ENCODE measurements at places on chromosomes 11 and 22. TPM values are rescaled to one million over a fixed set of nuclear protein-coding genes. Genes with fewer than 3 reads are reported as not detected.

DNA sequence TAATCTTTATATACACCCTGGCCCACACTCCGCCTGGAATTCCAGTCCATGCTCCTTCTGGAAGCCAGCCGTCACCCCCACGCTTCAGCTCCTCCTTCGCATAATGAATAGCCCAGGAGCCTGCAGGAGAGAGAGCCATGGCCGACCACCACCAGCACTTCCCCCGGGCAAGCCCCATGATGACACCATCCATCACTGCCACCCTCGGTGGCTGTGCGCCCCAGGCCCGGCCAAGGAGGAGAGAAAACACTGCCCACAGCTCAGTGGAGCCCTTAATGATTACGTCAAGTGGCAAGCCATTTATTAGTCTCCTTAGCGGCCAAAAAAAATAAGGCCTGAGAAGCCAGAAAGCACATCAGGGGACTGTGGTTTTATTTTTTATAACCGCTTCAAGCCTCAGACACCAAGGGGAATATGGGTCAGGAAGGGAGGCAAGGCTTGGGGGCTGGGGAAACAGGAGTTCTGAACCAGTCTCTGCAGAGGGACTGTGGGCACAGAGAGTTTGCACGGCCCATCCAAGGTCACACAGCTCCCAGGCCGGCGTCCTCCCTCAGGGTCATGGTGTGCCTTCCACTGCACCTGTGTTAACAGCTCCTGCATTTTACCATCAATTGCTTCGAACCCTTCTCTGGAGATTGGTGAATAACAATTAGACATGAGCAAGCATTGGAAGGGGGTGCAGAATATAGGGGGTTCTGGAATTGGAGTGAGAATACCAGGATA, 134.3 kb downstream of the MN1 start:
- no peak for DNase-seq

- no peak for DNase-seq
These were observed 11.2 kb downstream of the FOLR1 start for GRCh38 chr11:72203163-72203562.

- DNase-seq: no peak
These were observed 260.2 kb upstream of the NARS2 start for GRCh38 chr11:78834886-78835285.

GRCh38 chr22:38753948-38754750, 1.6 kb downstream of the SUN2 start:
- DNase-seq: peak; percentile 28

DNA sequence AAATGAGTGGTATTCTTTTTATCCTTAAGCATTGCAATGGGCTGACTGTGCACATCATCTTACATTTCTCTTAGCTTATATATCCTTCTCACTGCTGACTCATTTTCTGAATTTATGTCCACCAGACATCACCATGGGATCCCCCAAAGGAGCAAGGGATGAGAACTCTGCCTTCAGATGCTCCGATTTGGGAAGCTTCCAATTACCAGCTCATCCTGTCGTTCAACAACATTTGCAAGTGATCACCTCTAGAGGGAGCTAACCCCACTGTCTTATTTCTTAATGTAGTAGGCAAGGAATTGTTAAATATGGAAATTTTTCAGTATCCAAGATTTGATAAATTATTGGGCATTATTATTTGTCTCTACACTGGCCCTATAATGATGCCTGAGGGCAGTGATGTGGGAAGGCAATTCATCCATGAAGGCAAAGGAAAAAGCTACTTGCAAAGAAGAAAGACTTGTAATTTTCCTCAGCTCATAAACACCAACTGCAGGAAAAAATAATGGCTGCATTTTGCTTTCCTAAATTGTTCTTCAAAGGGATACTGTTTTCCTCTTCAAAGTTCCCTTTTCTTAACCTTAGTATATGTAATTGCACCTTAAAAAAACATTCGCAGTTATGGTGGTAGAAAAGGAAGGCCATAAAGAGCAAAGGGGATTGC, 102.4 kb upstream of the FSHB start:
- peak; percentile 30 for DNase-seq

DNA sequence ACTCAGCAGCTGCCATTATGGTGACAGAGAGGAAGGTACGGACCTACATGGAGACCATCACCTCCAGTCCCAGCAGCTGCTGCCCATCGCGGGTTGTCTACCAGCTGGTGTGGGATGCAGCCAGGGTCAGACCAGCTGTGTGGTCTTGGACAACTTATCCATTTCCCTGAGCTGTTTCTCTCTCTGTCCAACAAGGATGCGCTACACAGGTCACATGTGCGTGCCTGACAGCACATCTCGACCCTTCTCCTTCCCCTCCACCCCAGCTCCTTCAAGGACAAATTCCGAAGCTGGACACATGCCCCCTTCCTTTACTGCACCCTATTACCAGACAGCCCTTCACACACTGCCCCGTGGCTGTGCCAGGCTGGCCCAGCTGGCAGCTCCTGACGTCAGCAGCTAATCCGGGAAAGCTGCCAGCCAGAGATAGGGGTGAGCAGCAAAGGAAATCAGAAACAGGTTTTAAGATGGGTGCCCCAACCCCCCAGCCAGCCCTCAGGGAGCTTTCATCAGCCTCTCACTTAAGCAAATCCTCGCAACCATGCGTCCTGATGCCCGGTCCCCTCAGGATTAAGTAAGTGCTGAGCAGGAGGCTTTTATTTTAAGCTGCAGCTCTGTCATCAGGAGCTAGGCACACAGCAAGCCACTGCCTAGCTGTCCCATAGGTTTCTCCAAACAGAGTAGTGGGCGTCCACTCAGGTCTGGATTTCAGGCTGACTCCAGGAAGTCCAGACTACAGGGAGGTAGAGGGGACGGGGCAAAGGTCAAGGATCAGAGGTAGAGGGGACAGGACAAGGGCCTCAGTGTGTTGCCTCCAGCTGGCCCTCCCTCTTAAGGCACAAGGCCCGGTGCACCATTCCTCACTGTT, 20.3 kb downstream of the TEF start:
- DNase-seq: peak; percentile 52

- no peak for DNase-seq
These were observed 71.5 kb downstream of the SYN3 start for GRCh38 chr22:32986766-32987040.

DNA sequence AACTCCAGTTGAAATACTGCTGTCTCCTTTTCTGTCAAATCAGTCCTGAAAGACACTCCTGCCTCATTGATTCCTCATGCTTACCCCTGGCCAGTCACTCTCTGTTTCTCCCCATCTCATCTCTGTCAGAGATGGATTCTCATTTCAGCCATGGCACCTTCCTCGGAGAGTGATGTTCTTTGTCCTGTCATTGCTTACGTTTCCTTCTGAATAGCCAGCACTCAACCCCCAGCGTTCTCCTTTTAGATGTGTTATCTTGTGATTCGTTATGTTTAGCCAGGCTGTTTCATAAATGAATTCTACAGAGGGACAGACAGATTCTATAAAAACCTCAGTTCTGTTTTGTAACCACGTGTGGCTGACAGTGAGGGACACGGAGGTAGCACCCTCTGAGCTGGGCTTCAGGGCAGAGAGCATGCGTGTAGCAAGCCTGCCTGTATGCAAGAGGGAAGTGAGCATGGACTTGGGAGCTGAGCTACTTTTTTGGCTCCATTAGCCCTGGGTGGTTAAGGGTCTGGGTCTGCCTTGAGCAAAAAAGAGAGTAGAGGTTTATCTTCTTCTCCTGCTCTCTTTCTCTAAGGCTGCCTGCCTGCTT, 354.6 kb downstream of the DDX10 start:
- no peak for DNase-seq

DNA sequence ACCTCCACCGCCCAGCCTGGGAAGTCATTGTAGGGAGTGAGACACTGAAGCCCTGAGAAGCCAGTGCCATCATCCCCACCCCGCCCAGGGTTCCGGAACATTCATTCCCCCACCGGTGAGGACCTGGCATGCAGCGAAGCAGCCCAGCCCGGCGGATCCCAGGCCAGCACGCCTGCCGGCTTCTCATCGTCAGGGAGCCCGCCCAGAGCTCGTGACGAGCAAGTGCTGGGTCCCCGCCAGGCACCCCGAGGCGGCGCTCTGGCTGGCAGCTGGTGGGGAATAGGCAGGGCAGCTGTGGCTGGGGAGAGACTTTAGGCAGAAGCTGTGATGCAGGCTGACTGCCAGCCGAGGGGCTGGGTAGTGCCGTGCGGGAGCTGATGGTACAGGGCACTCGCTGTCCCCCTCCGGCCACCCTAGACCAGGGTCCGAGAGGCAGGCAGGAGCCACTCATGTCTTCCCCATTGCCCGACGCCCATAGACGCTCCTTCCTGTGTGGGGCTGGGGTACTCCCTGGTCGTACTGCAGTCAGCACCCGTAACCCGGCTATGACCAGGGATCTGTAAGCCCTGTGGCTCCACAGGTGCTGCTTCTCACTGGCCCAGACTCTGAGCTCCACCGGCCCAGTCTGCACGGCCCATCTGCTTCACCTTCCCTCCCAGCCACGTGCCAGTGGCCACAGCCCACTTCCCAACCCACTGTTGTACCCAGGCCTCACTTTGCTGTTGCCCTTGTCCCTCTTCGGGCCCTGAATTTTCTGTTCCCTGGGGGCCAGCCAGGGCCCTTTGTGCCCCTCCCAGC, 24.5 kb upstream of the CABP7 start:
- DNase-seq: no peak

GRCh38 chr11:42837994-42838393, 473.8 kb upstream of the API5 start:
- DNase-seq: no peak

GRCh38 chr11:57487920-57488659, 27.4 kb downstream of the SLC43A1 start:
- no peak for DNase-seq

GRCh38 chr11:75190652-75191329, 39.9 kb downstream of the SLCO2B1 start:
- DNase-seq: no peak

- DNase-seq: no peak
These were observed 845.3 kb downstream of the FAM181B start for GRCh38 chr11:81888391-81888790.

GRCh38 chr11:79966592-79966991, 525.8 kb upstream of the TENM4 start:
- DNase-seq: no peak

- DNase-seq: no peak
These were observed 85.1 kb upstream of the NAV2 start for GRCh38 chr11:19627566-19627965.

GRCh38 chr11:92738276-92738675, 231.2 kb upstream of the MTNR1B start:
- no peak for DNase-seq

DNA sequence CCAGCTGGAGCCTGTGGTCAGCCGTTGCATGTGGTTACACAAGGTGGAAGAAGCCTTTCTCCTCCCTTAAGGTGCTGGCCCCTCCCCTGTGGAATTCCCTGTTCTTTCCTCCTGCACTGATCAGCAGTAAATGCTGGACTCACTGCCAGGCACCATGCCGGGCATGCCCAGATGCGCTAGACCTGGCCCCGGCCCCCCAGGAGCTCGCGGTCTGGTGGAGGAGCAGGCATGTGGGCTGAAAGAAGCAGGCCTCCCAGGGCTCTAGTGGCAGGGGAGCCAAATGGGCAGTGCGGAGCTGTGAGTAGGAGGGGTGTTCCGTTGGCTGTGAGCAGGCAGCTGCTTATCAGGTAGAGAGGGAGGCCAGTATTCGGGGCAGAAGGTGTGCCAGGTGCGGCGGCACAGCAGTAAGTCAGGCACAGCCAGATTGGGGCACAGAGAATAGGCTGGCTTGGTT, 10.2 kb downstream of the DGKZ start:
- no peak for DNase-seq

- DNase-seq: no peak
These were observed 76.9 kb downstream of the DEPDC5 start for GRCh38 chr22:31830721-31831070.

DNA sequence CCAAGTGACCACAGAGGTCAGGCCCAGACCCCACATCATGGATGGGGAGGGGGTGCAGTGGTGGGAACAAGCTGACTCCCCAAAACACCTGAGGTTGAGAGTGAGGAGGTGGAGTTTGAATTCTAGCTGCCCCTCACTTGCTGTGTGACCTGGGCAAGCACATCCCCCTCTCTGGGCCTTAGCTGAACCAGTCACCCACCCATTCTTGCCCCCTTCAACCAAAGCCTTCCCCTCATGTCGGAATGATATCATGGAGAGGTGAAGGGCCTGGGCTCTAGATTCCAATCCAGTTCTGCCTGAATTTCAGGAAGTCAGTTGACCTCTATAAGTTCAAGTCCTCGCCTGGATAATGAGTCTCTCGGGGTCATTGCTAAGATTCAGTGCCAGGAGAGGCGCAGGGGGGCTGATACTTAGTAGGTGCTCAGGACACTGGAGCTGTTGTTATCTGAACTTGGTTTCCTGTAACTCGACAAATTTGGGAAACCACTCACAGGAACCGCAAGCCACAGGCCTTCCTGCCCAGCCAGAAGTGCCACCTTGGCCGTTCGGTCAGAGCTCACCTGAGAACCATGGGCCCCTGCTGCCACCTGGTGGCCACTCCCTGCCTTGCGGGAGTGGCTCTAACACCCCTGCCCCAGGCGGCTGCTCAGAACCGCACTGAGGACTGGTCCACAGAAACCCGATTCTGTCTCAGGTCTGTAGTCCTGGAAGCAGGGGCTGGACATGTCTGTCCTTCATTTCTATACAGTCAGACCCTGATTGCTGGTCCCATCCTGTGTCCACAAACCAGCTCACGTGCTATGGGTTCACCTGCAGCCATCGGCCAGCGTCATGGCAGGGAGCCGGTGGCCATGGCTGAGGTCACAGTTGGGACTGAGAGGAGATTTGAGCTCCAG, 6.9 kb downstream of the CDC42EP1 start:
- peak; percentile 63 for DNase-seq

DNA sequence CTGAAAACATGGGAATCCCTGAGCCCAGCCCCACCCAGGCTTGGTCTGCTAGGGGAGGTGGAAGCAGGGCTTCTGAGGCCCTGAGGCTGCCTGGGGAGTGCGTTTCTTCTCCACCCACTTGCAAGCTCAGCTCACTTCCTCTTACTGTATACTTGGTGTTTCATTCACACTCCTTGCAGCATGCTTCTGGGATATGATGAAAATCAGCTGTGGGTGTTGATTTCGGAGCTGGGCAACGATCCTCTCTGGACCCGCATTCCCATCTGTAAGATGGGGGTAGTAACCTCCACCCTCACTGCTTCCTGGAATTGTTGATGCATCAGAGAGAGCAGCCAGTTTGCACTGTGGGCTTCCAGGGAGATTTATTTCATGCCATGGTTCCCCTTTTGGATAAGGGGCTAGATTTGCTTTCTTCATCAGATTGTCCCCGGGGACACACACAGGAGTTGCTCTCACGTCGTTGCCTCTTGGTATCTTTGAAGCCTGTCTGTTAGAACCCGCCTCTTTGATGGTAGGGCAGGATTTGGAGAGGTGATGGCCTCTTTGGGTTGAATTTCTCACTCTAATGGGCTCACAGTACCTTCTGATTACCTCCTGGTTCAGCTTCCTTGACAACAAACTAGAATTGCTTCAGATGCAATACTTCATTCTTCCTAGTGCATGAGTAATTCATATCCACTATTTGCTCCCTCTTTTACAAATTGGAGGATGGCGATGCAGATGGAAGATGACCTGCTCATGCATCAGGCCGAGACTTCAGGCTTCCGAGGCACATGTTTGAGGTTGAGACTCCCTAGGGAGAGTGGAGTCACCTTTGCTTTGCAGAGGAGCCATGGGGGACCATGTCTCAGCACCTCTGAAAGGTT, 40.4 kb downstream of the BCR start:
- DNase-seq: no peak

GRCh38 chr22:39789788-39790187, 103.8 kb downstream of the ENTHD1 start:
- DNase-seq: no peak

GRCh38 chr11:125105926-125106325, 5.5 kb downstream of the TMEM218 start:
- DNase-seq: no peak

MAPK8IP2 gene
- polyA plus RNA-seq: 0.70 TPM

ISX gene
- not detected for polyA plus RNA-seq

MISFA gene
- polyA plus RNA-seq: 8.1 TPM

KCNQ1OT1 gene
- 1.3 TPM for polyA plus RNA-seq

OR51E2 gene
- polyA plus RNA-seq: 0.76 TPM

MYOD1 gene
- 100 TPM for polyA plus RNA-seq

ACR gene
- polyA plus RNA-seq: 0.45 TPM

All from hindlimb muscle (tissue), 1 donor.